ENCODE measurements at places on chromosomes 11 and 22.
A peak's percentile ranks its signal among the peaks of the same experiment; 100 is the strongest.

- no peak for DNase-seq
Measured at GRCh38 chr11:70807195-70807543, 408.8 kb downstream of the CTTN start.

DNA sequence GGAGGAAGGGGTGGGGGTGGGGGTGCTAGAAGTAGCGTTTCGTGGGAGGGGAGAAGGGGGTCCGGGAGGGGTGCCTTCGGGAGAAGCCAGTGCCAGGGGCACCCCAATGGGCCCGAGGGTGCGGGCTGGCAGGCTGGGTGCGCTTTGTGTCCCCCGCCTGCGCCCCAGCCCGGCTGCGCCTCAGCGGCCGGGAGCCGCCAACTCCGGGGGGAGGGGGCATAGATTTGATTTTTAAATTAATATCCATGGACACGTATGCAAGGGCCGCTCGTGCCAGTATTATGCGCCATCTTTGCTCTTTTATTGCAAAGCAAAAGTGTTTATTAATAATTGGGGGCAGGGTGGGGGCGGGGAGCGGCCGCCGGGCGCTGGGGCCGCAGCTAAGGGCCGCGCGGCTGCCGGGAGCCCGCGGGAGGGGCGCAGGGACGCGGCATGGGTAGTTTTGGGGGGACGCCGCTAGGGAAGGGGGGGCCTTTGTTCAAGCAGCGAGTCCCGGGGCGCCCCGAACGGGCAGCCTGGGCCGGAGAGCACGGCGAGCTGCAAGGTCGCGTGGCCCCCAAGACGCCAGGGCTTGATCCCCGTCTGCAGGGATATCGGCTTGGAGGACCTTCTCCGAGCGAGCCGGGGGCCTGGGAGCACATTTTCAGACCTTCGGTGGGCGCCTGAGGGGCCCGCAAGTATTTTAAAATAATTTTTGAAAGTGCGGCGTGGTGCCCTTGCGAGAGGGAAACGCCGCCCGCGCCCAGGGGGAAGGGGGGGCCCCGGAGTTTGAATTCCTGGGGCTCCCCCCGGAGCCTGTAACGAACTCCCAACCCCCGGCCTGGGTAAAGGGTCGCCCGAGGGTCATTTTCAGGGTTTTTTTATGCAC, 959 bp downstream of the CCND1 start:
- DNase-seq = no peak

DNA sequence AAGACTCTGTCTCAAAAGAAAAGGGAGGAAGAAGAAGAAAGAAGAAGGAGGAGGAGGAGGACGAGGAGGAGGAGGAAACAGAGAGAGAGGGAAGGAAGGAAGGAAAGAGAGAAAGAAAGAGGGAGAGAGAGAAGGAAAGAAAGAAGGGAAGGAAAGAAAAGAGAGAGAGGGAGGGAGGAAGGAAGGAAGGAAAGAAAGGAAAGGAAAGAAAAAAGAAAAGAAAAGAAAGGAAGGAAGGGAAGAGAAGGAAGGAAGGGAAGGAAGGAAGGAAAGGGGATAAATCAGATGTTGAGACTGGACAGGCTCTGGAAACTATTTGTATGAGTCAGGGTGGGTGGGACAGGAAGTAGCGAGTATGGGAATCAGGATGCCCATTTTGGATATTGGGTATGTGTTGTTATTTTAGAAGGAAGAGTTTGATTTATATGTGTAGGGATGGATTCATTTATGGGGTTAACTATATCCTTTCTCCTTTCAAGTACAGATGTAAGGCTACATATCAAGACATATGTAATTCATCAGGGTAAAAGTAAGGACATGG, 6.0 kb upstream of the RPL3 start:
- DNase-seq = no peak

GRCh38 chr11:84626256-84626655, 1000.9 kb downstream of the DLG2 start:
- no peak for DNase-seq

DNA sequence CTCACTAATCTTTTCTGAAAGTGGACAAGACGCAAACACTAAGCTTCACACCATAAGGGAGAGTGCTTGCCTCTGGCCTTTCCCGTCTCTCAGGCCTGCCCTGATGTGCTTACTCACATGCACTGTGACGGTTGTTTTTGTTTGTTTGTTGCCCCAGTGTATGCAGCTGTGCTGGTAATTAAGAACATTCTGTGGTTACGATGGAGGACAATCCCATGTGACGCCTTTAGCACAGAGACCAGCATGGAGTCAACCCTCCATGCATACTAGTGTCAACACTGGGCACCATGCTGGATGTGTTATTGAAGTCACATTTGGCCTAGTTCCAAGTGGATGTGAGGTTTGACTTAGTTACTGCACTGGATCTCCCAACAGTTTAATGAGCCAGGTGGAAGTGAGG, 27.8 kb upstream of the CDON start:
- no peak for DNase-seq

GRCh38 chr11:122820158-122820557, 18.1 kb upstream of the CRTAM start:
- DNase-seq = no peak

- DNase-seq = no peak
Measured at GRCh38 chr11:116189408-116190170, 583.2 kb downstream of the BUD13 start.

- DNase-seq = no peak
Measured at GRCh38 chr11:129701706-129702105, 113.9 kb upstream of the TMEM45B start.

DNA sequence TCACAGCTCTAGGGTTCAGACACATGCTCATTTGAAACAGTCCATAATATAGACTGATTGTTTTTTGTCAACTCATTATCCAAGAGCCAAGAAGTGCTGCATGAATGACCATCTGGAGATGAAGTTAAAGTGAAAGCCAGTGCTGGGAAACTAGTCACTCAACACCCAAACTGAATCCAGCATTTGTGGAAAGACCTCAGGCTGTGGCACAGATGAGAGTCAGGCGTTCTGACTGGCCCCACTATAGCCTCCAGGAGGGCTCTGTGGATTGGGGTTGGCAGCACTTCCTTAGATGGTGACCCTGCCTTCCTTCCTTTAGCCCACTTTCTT, 2.1 kb downstream of the FEZ1 start:
- no peak for DNase-seq

DNA sequence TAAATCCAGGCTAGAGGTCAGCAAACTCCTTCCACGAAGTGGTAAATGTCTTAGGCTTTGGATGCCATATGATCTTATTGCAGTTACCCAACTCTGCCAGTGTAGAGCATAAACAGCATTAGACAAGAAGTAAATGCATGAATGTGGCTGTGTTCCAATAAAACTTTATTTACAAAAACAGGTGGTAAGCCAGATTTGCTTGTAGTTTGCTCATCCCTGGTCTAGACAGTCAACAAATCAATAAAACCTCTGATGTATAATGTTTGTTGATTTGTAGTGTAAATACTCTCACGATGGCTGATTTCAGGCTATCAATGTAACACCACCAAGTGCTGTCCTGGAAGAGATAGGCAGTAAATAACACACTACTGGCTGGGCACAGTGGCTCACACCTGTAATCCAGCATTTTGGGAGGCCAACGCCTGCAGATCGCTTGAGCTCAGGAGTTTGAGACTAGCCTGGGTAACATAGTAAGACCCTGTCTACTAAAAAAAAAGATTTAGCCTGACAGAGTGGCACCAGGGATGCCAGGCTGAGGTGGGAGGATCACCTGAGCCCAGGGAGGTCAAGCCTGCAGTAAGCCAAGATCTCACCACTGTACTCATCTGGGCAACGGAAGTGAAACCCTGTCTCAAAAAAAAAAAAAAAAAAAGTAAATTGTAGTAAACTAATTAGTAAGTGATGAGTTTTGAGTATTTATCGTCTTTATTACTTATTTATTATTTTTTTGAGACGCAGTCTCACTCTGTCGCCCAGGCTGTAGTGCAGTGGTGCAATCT, 6.9 kb upstream of the CATSPER1 start:
- DNase-seq = no peak

DNA sequence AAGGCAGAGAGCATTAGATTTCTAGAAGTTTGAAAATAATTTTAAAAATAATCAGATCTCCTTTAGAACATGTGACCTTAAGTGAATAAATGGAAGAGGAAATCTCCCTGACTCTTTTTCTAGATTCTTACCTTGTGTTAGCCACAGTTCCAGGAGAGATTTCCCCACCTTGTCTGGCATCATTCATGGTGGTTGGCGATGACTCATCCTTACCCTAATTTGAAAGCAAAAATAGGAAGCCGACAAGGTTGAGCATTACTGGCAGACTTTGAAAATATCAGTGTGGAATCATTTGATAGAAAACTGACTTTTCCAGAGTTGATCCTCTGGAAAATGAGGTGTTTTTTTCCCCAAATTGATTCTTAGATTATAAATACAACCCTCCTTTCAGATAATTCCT, 48.1 kb downstream of the CNTN5 start:
- no peak for DNase-seq

GRCh38 chr11:112599856-112600533, 339.3 kb upstream of the PLET1 start:
- DNase-seq = no peak

DNA sequence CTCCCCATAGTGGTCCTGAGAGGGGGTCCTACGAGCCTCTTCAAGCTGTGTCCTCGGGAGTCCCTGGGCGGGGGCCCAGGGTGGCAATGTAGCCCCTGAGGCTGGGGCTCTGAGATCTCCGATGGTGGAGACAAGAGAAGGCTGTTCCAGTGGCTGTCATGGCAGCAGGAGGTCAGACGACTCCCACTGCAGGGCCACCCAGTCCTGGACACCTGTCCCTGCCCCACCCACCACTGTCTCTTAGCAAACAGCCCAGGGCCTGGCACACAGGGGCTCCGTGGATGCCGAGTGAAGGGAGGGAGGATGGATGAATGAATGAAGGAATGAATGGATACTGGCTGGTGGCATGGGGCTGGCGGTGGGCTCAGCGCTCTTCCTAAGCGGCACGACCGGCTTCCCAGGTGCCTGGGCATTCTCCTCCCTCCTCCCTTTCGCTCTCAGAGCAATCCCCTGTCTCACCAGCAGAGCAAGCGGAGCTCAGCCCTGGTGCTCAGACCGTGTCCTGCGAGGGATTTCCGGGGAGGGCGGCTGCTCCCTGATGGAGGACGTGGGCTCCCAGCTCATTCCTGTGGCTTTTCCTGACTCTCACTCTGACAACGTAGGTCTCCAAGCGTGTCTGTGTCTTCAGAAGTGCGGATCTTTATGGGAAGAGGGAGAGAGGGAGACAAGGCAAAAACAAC, 1272.6 kb downstream of the BRD1 start:
- no peak for DNase-seq

- no peak for DNase-seq
Measured at GRCh38 chr11:2527621-2528291, 82.9 kb downstream of the KCNQ1 start.

DNA sequence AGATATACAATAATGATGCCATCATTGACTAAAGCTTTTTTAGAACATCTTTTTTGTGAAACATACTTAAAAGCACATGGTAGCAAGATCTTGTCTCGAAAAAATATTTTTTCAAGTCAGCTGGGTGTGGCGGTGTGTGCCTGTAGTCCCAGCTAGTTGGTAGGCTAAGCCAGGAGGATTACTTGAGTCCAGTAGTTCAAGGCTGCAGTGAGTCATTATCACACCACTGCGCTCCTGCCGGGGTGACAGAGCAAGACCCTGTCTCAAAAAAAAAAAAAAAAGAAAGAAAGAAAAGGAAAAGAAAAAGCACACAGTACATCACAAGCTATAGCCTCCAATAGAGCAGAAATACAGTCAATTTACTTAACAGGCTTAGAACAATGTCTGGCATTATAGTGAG, 37.0 kb downstream of the ENTHD1 start:
- no peak for DNase-seq

DNA sequence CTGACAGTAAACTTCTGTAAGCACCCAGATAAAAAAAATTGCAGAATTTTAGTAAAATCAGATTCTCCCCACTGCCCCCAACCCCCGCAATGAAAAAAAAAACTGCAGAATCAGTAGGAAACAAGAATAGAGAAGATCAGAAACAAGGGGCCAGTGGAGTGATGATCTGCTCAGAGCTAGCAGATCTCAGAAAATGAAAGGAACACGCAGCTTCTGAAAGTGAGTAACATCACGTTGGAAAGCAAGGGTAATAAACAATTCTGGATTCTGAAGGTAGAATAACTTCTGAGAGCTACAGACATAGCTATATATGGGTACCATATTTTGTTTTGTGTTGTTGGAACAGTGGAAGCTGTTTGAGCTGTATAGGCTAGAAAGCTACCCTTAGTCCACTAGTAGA, 23.2 kb downstream of the ACAT1 start:
- no peak for DNase-seq

GRCh38 chr11:131299598-131300438, 70.6 kb upstream of the NTM start:
- DNase-seq = no peak

GRCh38 chr11:73743045-73743444, 17.8 kb downstream of the RAB6A start:
- DNase-seq = no peak

GRCh38 chr22:36360871-36361383, 26.8 kb downstream of the MYH9 start:
- DNase-seq = no peak

DNA sequence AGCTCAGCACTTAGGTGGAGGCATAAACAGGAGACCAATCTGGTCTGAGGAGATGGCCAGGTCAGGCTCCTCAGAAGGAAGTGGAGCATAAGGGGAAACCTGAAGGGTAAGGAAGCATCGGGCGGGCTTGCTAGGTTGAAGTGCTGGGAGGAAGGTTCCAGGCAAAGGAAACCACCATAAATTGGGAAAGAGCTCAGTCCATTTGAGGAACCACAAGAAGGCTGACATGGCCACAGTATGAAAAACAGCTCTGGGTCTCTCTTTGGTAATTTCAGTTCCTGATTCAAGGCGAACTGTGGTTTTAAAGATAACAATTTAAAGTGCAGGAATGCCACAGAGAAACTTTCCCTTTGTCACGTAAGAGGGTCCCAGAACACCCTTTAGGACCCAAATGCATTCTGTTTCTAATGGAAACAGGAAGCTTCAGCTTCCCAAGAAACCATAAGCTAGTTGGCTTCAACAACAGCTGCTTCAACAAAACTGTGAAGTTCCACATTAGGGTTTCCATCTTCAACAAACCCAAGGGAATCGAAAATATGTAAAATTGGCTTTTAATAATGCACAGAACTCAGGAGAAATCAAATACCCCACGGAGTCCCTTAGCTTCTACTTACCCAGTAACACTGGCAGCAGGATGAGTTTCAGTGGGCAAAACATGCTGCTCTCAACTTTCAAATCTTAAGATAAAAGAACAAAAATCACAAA, 10.4 kb downstream of the JAML start:
- DNase-seq = peak; percentile 77

GRCh38 chr11:77172666-77172982, 44.6 kb downstream of the MYO7A start:
- DNase-seq = no peak

DNA sequence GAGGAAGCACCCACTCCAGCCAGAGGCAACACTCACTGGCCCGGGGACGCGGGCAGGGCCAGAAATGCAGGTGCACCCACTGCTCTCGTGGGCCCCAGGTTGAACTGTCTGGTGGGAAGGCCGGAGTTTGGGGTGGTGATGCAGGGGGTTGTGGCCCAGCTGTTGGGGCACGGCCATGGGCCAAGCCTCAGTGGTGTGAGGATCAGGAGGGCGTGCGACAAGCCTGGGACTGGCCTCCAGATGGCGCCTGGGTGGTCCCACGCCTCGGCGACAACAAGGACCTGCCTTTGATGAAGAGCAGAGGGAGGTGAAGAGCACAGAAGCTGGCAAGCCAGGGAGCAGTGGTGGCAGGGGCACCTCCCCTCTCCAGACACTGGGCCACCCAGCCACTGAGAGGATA, 240.8 kb downstream of the BRD1 start:
- no peak for DNase-seq

All from HL-60 (cell line).